ENCODE measurements at places on chromosomes 11 and 22.

DNA sequence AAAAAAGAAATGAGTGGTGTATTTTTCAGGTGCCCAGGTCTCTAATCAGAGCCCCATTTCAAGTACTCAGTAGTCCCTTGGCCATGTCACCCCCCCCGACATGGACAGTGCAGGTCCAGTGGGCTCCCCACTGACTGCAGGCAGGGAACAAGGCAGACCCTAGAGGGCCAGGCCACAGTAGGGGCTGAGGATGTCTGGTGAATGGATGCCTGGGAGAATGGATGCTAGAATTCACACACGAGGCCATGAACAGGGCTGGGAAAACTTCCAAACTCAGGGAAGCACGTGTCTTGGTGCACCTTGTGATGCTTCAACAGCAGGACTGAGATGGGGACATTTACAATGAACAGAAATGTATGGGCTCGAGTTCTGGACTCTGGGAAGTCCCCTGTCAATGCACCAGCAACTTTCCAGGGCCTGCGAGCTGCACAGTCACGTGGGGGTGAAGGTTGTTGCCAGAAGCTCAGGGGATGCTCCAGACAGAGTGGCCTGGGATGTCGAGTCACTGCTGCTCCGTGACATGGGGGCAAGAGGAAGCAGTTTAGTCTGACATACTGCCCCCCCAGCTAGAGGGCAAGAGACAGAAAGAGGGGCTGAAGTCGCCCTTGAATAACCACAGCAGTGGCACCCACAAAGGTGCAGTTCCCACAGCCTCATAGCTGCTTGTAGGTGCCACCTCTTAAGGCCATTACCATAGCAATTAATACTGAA, 3.1 kb downstream of the APOBEC3G start:
- DNase-seq: peak; percentile 70

- no peak for DNase-seq
These were observed 161.6 kb upstream of the SYN3 start for GRCh38 chr22:33219648-33220384.

- DNase-seq: no peak
These were observed 12.3 kb downstream of the ABTB2 start for GRCh38 chr11:34345540-34345876.

GRCh38 chr22:37202001-37202555, 10.2 kb downstream of the SSTR3 start:
- DNase-seq: no peak

- no peak for DNase-seq
These were observed 20.8 kb downstream of the EMID1 start for GRCh38 chr22:29226351-29226981.

- peak; percentile 9 for DNase-seq
These were observed 976.3 kb upstream of the FAT3 start for GRCh38 chr11:91248199-91248807.

- no peak for DNase-seq
These were observed 67.9 kb downstream of the CHRDL2 start for GRCh38 chr11:74663315-74663714.

- peak; percentile 90 for DNase-seq
These were observed 7.4 kb downstream of the NDUFV1 start for GRCh38 chr11:67613960-67614715.

DNA sequence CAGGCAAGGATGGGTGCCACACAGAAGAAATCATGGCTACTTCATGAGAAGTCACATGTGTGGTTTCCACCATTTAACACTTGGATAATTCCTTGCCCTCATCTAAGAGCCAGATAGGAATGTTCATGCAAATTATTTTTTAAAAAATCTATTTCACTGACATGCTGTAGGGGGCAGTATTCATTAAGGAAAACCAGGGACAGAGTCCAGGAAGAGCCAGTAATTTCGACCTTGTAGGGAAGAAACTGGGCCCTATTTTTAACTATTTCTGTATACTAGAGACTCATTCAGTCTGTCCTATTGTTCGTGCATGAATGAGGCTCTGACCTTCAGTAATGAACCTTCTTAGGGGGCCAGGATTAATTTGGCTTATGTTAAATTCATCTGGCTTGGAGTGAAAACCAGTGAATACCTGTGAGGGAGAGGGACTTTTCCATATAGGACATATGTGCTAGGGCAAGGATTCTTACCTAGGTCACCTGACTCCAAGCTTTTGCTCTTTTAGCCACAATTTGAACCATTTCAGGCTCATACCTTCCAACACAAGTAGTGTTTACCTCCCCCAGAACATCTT, 192.7 kb downstream of the NAV2 start:
- no peak for DNase-seq

DNA sequence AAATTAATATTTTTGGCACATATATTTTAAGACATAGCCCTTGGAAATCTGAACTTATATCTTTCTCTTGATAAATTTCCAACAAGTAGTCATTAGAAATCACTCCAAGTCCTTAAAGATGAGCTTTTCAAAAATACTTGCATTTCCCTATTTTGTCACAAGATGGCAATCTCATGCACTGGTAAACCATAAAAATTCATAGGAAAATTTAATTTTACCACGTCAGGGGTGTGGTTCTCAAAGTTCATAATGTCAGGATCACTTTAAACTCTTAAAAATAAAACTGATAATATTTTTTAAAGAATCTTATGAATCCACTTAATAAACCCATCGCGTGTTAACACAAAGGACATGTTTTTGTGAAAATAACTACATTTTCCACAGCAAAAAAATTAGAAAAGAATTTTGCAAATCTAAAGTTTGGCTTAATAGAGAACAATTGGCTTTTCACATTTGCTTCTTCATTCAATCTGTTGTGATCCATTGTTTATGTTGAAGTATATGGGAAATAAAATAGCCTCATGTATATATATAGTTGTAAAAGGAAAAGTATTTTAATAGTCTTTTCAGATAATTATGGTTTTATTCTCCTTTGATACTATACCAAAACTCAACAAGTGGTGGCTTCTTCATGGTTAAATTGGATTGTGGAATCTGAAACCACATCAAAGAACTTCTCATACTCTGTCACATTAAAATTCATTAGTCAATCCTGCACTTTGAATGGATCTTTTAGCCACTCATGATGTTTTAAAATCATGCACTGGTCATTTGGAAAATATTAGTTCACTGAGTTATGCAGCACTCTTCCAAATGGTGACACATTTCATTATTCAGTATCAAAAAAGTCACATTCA, 169.1 kb downstream of the CADM1 start:
- DNase-seq: peak; percentile 23

DNA sequence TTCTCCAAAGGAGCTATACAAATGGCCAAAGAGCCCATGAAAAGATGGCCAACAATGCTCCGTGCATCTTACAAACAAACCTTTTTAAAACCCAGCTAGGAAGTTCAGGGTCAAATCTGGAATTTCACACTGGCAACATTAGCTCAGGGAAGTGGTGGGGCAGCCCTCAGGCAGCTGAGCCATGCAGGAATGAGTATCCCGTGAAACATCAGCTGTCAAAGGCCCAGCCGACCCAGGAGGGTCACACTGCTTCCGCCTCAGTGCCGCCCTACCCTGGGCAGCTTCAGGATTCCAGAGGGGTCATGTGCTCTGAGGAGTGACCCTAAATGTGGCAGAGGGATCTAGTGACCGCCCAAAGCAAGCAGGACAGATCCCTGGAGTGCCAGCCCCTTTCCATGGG, 73.4 kb downstream of the LINC01488 start:
- DNase-seq: no peak

GRCh38 chr11:118885319-118885718, 1.6 kb downstream of the CXCR5 start:
- no peak for DNase-seq

DNA sequence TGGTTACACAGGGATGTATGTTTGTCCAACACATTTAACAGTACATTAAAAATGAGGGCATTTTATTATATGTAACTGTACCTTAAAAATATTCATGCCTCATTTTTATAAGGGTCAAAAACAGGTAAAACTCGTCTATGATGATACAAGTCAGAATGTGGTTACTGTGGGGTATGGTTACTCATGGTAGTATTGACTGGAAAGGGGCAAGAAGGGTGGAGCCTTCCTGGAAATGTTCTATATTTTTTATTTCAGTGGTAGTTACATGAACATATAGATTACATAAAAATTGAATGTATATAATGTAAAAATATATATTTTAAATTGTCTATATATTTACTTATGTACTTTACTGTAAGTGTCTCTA, 99.8 kb downstream of the STIM1 start:
- DNase-seq: no peak

DNA sequence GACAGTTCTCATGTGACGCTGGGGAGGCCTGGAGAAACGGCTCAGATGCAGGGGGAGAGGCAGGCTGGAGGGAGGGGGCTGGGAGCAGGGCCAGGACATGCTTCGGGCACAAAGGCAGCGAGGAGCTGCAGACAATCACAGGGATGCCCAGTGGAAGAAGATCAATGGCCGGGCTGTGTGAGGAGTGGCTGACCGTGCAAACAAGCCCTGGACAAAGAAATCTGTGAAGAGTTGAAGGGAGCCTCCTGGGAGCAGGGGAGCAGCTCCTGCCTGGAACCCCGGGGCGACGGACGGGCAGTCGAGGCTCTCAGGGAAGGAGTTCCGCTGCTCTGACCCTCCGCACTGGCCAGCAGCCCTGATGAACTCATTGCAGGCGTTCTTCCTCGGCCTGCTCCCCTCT, 126.7 kb upstream of the B3GAT1 start:
- no peak for DNase-seq

Data from CD4-positive, alpha-beta T cell treated with Interleukin-17A for 1 hour (primary cell).